T-helper 17 cell (primary cell): ENCODE measurements at places on chromosomes 2 and 18. TPM values are rescaled to one million over a fixed set of nuclear protein-coding genes. Genes with fewer than 3 reads are reported as not detected.

GRCh38 chr2:84559838-84560237 is 43.5 kb downstream of the DNAH6 start:
- no peak for DNase-seq

Gene FAM210A
- total RNA-seq = 5.4 TPM

Gene ITGB6
- not detected for total RNA-seq

DNA sequence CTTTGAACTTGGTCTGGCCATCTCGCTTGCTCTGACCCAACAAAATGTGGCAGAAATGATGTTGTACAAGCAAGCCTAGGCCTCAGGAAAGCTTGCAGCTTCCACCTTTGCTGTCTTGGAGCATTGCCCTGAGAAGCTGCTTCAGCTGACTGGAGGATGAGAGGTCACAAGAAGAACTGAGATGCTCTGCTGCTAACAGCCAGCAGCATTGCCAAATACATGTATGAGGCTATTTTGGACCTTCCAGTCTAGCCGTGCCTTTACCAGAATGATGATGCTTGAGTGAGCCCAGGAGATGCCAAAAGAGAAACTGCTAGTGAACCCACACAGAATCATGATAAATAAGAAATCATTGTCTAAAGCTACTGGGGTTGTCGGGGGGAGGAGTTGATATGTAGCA is 13.2 kb upstream of the ITGAV start:
- DNase-seq = no peak

Gene ATP5MC3
- 89.2 TPM for total RNA-seq

- no peak for DNase-seq
Measured at GRCh38 chr18:79507076-79507545, 111.4 kb downstream of the NFATC1 start.

GRCh38 chr2:131049150-131049718 is 44.0 kb downstream of the FAM168B start:
- DNase-seq = no peak

DNA sequence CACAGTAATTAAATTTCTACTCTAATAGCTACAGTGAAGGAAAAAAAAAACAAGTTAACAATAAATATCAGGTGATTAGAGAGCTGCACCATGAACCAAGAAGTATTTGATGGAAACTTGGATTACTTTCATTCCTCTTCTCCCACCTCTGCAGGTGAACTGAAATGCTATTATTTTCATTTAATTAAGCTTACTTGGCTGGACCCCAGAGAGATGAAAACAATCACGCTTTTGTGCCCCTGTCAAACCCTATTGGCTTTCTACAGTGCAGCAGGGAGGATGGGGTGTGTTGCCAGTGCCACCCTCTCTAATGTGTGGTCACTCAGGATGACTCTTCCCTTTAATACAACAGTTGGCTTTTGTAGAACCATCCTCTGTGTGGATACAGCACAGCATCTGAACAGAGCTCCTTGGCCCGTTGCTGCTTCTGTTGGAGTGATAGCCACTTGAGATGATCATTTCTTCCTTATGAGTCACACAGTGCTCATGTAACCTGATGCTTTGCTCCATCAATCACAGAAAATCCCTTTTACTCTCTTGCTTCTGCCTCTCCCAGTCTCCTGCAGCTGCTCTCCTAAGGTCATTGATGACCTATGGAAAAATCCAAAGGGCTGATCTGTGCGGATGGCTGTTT is 5.5 kb upstream of the ARL4C start:
- no peak for DNase-seq

DNA sequence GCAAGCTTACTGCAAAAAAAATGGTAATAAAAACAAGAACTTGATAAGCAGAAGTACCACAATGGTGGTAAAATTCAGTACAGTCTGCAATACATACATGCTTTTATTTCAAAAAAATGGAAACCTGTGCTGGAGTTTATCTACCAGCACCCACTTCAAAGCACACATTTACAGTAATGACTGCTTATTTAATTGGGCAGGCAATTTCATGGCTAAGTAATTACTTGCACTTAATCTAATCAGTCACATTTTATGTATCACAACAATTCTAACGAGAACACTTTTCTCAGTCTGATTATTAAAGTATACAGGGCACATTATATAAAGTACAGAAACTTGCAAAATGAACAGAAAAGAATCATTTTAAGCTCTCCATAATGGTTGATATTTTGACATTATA is 5.2 kb downstream of the APCDD1 start:
- DNase-seq = no peak

Gene LRATD1
- not detected for total RNA-seq

Gene FRZB
- total RNA-seq = not detected

- DNase-seq = no peak
Measured at GRCh38 chr18:49959176-49959575, 145.8 kb upstream of the ACAA2 start.

Gene CCDC142
- total RNA-seq = 14.7 TPM

DNA sequence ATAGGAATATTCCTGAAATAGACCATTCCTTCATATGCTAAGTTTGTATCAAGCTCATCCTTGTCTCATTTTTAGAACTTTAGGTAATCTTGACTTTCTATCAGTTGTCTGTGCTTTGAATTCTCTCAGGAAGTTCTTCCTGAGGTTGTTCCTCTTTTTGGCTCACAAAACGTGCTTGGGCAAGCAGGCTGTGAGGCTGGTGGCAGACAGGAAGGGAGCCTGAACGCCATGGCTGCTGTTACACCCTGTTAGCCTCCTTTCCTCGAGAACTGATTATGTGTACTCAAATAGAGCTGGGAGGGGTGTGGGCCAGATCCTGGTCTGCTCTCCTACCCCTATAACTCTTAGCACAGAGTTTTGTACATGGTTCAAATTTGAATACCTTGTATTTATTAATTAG is 136.4 kb upstream of the CELF4 start:
- DNase-seq = no peak

DNA sequence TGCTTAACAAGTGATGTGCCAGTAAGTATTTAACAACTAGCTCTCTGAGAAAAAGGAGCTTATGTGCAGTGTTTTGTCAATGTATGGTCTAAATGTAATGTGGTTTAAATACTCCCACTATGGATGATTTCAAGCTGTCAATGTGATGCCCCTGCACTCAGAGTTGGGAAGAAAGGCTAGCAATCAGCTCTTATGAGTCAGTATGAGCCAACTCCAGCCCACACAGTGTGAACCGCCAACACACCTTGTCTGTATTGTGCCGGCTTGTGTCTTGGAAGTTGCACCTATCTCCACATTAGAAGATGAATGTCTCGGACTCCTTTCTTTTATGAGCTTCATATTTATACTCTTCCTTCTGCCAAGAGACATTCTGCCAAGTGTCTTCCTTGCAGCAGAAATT is 703.8 kb upstream of the RAB6C start:
- DNase-seq = no peak

- no peak for DNase-seq
Measured at GRCh38 chr2:140247451-140248195, 1467.4 kb upstream of the NXPH2 start.

DNA sequence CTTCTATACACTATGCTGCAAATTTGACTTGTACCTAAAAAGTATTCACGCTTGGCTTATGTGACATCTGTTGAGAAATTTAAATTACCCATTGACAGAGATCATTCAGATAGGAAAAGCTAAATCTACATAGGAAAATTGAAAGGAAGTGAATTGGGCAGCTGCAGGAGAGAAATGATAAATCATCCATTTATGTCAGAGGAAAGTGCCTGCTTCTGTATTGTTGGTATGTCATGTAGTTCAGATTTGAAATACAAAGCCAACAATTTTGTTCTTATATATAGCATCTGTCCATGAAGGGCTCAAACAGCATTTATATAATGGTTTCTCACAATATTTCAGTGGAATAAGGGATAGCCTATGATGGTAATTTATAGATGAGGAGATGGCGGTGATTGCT is 17.6 kb downstream of the LINC00305 start:
- DNase-seq = no peak

DNA sequence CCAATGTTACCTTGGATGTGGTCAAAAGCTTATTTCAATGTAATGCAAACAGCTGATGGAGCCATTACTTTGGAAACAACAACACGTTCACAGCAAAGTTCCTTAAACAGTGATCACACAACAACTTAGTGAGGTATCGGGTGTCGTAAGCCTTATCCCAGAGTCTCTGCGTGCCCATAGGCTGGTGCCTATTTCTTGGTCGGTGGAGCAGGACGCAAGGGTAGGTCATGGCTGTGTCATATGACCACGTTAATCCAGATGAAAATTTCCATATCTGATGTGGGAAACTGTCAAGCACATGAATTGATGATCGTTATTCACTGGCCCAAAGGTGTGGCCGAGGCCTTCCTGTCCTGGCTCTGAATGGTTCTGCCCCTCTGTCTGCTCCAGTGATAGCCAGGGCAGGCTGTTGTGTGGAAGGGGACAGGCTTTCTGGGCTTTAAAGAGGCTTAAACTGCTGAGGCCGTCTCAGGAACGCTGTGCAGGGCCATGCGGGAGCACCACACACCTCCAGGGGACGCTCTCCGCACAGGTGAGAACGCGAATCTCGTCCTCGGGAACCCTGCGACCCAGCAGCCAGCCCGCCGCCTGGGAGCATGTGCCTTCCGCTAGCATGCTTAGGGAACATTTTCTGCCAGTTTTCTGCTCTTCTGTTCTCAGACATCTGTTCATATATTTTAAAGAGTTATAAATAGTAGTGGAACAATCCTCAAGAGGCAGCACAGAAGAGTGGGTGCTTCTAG is 90.6 kb downstream of the KCTD1 start:
- DNase-seq = no peak

DNA sequence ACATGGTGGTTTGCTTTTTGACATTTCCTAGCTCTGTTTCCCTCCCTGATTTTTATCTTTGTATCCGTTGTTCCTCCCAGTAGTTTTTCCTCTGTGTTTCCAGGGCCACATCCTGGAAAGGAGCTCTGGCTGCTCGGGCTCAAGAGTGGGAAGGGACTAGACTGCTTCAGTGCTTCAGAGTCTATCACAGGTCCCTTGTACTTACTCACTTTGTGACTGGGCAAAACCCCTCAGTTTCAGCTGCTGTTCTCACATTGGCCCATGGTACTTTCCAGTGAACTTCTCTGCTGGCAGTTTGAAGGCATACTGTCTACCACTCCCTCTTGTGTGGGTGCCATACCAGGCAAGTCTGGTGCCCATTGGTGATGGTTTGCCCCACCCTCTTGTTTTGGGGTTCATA is 7.5 kb upstream of the STAMBP start:
- DNase-seq = no peak

GRCh38 chr18:43590182-43590903 is 313.1 kb upstream of the SYT4 start:
- DNase-seq = no peak

Gene CEP68
- 13.6 TPM for total RNA-seq

Gene C2orf15
- 2.7 TPM for total RNA-seq

- no peak for DNase-seq
Measured at GRCh38 chr2:126253669-126254068, 402.3 kb upstream of the GYPC start.

- DNase-seq = no peak
Measured at GRCh38 chr2:32632089-32632488, 4.2 kb downstream of the TTC27 start.

DNA sequence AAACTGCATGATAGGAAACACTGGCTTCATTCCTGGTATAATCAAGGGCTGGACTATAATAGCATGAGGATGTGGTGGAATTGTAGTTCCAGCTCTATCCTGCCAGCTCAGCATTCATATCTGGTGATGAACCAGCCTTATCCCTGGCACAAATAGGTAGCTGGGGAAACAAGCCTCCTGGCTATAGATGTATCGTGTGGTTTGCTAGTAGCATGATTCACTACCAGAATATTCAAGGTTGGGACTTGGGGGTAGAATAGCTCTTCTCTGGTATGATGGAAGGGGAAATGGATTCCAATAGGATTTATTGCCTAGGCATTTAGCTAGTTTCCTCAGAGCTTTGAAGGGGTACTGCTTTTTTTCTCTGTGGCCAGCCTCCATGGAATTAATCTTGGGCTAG is 532.8 kb downstream of the FBXO15 start:
- DNase-seq = no peak

DNA sequence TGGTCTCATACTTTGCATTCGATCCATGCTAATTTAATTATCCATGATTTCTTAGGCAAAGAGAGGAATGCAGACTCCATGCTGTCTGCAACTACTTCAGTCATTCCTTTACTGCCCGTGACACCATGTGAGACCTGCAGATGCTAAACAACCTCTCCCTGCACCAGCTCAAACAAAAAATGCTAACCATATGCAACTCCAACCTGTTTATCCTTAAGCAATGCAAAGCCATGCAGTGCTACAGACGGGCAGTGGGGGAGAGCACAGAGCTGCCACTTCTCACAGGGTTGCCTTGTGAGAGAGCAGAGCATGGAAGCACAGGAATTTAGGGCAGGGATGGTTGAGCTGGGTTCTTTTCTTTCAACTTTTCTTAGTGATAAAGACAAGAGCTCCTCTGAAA is 74.9 kb upstream of the KLHL14 start:
- no peak for DNase-seq

Gene KCNIP3
- not detected for total RNA-seq
